NCI-H1092 (cell line): ENCODE measurements at places on chromosomes 3 and 15.
A peak's percentile ranks its signal among the peaks of the same experiment; 100 is the strongest.

DNA sequence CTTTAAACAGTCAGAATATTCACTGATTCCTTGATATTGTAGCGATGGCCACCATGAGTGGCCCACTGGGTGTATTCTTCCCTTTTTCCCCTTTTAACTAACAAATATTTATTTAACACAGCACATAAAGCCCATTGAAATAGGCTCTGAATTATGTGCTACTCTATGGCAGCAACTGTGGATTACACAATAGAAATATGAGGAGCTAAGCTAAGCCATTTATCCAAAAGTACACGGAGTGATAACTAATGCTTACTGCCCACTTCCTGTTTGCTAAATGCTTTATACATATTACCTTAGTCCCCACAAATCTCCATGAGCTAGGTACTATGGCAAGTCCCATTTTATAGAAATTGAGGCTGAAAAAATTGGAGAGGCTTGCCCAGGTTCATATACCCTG lies 17.9 kb downstream of the ILDR1 start:
- DNase-seq: peak; percentile 13

GRCh38 chr3:11370191-11370590 lies 98.0 kb downstream of the ATG7 start:
- no peak for DNase-seq

- DNase-seq: no peak
Observed at GRCh38 chr3:8882642-8883041, 80.6 kb downstream of the RAD18 start.

- DNase-seq: no peak
Observed at GRCh38 chr3:14555835-14556234, 15.7 kb upstream of the GRIP2 start.

DNA sequence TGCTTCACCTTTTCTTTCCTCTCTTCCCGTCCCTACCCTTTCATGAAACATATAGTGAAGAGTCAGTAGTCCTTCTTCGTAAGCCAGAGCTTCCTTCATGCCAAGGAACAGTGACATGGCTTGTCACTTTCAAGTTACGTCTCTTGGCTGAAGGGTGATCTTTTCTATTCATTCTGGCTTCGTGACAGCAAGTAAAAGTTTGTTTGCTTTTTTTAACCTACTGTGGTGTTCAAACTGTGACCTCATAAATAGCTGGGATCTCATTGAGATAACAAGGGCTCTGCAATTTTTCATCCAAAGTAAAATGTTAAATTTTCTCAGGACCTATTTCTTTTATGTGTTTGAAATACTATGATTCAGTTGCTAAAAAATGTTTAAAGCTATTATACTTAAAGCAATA lies 10.5 kb downstream of the CDIN1 start:
- no peak for DNase-seq

GRCh38 chr3:64586952-64587351 lies 100.8 kb downstream of the ADAMTS9 start:
- no peak for DNase-seq

GRCh38 chr3:78900880-78901279 lies 866.9 kb downstream of the ROBO1 start:
- no peak for DNase-seq

DNA sequence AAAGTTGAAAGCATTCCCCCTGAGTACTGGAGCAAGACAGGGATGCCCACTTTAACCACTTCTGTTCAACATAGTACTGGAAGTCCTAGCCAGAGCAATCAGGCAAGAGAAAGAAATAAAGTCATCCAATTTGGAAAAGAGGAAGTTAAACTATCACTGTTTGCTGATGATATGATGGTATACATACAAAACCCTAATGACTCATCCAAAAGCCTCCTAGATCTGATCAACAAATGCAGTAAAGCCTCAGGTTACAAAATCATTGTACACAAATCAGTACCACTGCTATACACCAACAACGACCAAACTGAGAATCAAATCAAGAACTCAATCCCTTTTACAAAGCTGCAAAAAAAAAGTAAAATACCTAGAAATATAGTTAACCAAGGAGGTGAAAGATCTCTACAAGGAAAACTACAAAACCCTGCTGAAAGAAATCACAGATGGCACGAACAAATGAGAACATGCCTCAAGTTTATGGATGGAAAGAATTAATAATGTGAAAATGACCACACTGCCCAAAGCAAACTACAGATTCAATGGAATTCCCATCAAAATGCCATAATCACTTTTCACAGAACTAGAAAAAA lies 40.3 kb downstream of the RPL39L start:
- no peak for DNase-seq

- no peak for DNase-seq
Observed at GRCh38 chr3:14492948-14493881, 46.9 kb downstream of the GRIP2 start.

DNA sequence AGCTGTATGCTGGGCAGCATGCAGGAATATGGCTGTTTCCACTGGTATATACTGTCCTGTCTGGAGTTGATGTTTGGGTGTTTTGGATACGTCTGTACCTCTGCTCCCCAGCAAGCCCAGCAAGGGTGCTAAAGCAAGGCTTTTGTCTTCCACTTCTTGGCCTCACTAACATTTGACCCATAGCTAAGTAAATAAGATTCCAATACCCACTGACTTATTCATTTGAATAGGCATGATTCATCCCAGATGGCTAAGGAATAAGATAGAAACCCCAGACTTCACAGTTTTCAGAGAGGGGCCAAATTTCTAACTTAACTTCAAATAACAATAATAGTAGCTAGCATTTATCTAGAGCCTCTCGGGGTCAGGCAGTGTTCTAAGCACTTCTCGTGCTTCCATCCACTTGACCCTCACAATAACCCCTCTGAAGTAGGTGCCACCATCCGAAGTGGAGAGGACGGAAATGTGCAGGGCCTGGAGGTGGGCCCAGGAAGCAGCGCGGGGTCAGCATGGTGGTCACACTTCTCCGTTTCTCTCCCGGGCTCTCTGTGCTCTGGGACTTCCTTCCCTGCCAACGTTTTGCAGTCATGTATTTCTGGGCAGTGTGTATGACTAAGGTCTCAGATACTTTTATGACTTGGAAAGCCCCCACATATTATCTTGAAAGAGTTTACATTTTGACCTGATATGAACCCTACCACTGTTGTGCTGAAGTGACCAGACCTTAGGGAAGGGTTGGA lies 39.3 kb downstream of the LRRK1 start:
- no peak for DNase-seq

DNA sequence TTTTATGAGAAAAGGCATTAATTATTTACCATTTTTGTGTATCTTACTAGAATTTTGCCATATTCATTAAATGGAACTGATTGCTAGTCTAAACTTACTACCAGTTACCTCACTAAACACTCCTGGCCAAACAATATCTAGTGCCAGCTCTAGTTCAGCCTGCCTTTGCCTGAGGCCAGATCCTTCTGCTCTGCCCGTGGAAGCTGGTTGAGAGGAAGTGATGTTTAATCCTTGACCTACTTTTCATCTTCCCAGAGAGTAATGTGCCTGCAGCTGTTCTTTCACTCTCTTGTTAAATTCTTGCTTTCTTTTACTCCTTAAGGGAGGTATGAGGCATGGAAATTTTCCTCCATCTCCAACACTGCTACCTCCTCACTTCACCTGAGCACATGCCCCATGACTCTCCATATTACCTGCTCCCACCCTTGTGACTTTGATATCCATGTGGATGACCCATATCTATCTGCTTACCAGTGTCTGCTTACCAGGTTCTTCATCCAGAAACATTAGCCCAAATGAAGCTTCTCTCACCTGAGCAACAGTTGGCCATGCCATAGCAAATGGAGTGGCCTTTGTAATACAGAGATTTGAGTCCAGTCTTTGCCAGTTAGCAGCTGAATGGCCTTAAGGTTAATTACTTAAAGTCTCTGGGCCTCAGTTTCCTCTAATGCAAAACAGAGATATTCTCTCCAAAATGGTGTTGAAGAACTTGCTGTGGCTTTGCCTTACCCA lies 53.4 kb downstream of the UBE2E1 start:
- DNase-seq: no peak

GRCh38 chr3:61783993-61784718 lies 222.8 kb downstream of the PTPRG start:
- DNase-seq: no peak

GRCh38 chr3:14441240-14441919 lies 39.0 kb downstream of the SLC6A6 start:
- no peak for DNase-seq

GRCh38 chr15:63104727-63105126 lies 16.9 kb upstream of the LACTB start:
- no peak for DNase-seq

GRCh38 chr3:141825216-141826011 lies 51.0 kb upstream of the ATP1B3 start:
- no peak for DNase-seq

DNA sequence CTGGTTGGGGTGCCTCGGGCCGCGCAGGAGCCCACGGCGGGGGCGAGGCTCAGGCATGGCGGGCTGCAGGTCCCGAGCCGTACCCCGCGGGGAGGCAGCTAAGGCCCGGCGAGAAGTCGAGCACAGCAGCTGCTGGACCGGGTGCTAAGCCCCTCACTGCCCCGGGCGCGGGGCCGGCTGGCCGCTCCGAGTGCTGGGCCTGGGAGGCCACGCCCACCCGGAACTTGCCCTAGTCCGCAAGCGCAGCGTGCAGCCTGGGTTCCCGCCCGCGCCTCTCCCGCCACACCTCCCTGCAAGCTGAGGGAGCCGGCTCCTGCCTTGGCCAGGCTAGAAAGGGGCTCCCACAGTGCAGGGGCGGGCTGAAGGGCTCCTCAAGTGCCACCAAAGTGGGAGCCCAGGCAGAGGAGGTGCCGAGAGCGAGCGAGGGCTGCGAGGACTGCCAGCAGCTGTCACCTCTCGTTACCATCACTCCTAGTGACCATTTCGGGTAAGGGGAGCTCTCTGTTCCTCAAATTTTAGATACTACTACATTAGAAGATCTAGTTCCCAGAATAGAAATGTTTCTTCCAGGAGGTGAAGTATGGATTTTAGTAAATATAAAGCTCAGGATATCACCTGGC lies 417.0 kb upstream of the AGTR1 start:
- DNase-seq: no peak

GRCh38 chr3:32340039-32340438 lies 51.6 kb upstream of the CMTM7 start:
- DNase-seq: no peak

- no peak for DNase-seq
Observed at GRCh38 chr3:138042043-138042442, 32.1 kb downstream of the CLDN18 start.
